ENCODE measurements at places on chromosomes 3 and 15. TPM values are rescaled to one million over a fixed set of nuclear protein-coding genes. Genes with fewer than 3 reads are reported as not detected.

DNA sequence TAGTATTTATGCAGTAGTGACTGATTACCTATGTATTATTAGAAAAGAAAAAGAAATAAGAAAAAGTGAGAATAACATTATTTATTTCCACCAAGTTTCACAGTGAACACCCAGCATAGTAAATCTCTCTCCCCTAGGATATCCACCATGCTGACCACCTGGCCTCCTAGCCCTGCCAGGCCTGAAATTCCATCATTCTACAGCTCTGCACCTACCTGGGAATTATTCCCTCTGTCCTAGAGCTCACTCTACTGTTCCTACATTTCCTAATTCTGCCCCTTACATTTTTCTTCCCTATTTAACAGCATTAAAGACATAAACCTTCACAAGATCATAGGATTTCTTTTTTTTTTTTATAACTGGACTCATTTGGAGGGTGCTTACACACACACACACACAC lies 525.3 kb upstream of the PPP2R3A start:
- DNase-seq = no peak

DNA sequence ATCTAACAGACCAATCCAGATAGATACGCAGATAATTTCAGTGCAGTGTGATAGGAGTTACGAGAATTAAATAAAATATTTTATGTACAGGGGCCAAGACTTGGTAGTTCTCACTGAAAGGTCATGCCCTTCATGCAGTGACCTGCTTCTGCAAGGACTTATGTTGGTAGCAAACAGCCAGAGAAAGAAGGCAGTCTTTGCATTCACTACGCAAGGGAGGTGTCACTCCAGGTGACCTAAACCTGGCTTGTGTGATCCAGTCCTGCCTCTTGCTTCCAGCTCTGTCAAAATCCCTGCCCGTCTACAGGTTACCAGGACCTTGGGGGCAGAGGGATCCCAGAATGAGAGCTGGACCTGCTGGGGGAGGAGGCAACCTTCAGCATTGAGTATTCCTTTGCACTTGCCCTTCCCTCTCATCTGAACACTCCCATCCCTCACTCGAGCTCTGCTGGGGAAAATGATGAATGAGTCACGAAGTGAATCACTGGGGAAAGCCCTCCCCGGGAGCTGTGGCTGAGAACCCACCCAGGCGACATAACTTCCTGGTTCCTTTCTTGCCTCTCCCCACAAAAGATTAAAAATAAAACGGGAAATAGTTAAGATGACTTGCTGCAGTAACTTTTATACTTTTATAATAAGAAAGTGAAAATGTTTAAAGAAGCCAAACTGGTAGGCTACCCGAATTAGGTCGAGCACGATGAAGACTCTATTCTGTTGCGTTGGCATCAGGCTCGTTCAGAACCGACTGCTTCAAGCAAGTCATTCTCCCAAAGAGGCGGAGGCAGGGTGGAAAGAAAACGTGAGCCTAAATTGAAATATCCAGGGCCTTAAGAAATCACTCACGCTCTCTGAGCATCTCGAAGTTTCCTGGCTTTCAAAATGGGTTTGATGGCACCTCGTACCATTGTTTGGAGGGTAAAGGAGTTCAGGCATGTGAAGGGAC lies 216.1 kb downstream of the SLCO3A1 start:
- peak; percentile 59 for DNase-seq

DNA sequence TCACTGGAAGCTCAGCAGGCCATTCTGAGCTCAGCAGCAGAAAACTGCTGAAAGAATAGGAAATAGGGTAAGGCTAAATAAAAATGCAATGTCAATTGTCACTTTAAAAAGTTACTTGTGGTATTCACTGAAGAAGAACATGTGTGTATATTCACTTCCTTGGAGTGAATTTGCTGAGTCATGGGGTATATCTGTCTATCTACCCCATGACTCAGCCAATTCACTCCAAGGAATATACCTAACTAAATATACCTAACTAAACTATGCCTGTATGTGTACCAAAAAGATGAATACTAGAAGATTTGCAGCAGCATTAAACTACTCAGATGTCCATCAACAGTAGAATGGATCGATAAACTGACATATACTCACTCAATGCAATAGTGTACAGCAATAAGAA lies 69.5 kb upstream of the KCNAB1 start:
- DNase-seq = no peak

DNA sequence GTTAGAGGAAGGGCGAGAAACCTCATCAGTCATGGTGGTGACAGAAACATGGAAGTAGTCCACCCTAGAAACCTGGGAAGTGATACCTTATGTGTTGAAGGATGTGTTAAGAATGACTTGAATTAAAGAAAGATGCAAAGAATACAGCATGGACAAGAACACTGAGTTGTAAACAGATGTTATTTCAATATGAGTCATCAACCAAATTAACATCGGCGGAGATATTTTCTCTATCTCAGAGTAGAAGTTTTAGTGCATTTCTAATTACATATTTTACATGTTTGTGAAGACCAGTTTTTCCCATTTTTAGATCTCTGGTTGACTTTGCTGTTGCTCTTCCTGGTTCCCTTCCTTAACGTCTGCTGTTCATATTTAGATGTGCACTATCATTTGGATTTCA lies 268.8 kb upstream of the TBL1XR1 start:
- no peak for DNase-seq

DNA sequence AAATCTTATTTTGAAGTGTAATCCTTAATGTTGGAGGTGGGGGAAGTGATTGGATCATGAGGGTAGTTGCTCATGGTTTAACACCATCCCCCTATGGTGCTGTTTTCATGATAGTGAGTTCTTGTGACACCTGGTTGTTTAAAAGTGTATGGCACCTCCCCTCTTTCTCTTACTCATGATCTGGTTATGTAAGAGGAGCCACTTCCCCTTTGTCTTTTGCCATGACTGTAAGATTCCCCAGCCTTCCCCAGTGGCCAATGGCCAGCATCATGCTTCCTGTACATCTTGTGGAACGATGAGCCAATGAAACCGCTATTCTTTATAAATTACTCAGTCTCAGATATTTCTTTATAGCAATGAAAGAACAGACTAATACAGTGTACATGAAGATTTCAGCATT lies 39.8 kb upstream of the GMNC start:
- DNase-seq = no peak

GRCh38 chr15:45660231-45660979 lies 25.6 kb downstream of the SQOR start:
- peak; percentile 7 for DNase-seq

P2RY1 gene
- polyA plus RNA-seq = 1.4 TPM

GRCh38 chr3:62057339-62058047 lies 315.9 kb downstream of the FEZF2 start:
- no peak for DNase-seq

DNA sequence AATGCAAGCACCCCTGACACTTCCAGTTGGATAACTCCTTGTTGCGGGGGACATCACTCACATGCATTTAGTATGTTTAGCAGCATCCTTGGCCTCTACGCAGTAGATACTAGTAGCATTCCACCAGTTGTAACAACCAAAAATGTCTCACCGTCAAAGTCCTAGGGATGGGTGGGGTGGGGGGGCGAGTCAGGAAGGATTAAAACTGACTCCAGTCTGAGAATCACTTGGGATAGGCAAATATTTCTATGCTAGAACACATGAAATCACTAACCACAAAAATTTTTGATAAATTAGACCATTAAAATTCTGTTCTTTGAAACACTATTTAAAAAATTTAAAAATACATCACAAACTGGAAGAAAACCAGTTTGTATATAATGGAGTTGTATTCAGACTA lies 18.0 kb downstream of the ICE2 start:
- DNase-seq = no peak

ABHD5 gene
- polyA plus RNA-seq = 6.1 TPM

CLDN16 gene
- 0.20 TPM for polyA plus RNA-seq

DNA sequence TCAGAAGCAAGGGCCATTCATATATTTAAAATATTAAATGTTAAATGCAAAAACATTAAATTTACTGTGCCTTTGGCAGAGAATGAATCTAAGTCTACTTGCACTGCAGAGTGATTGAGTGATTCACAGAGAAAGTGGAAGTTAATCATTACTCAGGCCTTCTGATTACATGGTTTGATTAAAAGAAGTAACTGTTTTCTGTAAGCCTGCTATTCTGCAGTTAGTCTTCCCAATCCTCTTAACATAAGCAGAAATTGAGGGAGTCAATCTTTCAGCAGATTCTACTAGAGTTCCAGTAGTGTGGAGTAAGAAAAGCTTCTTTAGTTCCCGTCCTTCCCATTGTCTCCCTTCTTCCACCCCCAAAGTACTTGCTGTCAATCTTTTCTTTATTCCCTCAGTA lies 1.5 kb downstream of the NLGN1 start:
- DNase-seq = no peak

ANKRD63 gene
- not detected for polyA plus RNA-seq

CASR gene
- polyA plus RNA-seq = not detected

GRCh38 chr3:159451482-159451881 lies 537.2 kb upstream of the IL12A start:
- DNase-seq = no peak

GRCh38 chr3:126607214-126607908 lies 47.6 kb downstream of the TXNRD3 start:
- DNase-seq = no peak

DNA sequence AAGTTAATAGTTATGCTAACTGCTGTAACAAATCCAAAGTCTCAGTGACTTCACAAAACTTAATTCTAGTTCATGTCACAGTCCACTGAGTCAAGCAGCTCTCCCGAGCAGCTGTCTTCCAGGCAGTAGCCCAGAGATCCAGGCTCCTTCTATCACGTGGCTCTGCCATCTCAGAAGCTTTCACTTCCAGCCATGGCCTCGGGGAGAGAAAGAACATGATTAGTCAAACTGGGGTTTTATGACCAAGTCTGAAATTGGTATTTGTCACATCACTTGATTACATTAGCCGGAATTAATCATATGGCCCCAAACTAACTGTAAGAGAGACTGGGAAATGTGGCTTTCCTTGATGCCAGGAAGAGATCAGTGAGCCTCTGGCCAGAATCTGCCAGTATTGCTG lies 70.2 kb upstream of the DGKG start:
- no peak for DNase-seq

DNA sequence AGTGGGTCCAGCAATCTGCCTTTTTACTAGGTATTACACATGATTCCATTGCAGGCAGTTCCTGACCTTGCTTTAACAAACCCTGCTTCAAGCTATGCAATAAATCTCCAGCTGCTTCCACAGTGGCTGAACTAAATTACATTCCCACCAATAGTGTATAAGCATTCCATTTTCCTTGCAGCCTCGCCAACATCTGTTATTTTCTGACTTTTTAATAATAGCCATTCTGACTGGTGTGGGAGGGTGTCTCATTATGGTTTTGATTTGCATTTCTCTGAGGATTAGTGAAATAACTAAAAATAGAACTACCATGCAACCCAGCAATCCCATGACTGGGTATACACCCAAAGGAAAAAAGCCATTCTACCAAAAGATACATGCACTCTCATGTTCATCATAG lies 36.4 kb upstream of the DNAJC13 start:
- DNase-seq = no peak

GOLGA8H gene
- 0.07 TPM for polyA plus RNA-seq

GRCh38 chr15:34973512-34973911 lies 4.0 kb upstream of the AQR start:
- DNase-seq = no peak

A4GNT gene
- polyA plus RNA-seq = not detected

GRCh38 chr3:14861446-14862302 lies 42.9 kb downstream of the FGD5 start:
- no peak for DNase-seq

DNA sequence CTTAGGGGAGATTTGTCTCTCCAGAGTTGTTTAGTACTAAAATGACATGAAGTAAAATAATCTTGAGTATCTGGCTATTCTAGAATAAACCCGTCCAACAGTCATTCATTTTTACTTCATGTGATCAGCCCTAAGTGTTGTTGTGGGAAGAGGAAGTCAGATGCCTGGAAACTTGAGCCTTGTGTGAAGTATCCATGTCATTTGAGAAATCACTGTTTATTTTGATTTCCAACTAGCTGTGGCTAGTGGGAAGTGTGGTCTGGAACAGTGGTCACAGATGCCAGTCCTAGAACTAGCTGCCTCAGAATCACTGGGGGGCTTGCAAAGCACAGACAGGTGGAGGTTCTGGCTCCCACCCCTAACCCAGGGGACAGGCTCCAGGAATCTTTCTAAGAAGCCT lies 77.7 kb upstream of the LIMD1 start:
- no peak for DNase-seq

- DNase-seq = no peak
Observed at GRCh38 chr3:12891985-12892839, 50.8 kb upstream of the RPL32 start.

DNA sequence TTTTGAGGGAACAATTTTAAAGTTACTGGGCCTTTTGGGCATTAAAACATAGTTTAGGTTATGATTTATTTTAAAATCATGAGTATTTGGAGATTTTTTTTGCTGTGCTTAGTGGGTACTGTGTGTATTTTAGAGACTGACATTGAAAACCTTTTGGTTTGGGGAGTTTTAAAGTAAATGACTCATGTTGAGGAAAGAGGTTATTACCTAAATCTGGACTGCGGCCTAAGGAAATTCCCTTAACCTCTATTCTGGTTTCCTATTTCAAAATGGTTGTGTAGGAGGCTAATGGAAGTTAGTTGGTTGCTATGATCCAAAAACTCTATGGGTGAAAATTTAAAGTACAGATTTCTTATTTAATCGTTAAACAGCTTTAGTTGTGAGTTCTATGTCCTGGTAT lies 57.3 kb upstream of the DPH6 start:
- DNase-seq = no peak

All from adrenal gland (tissue), 19 donors.